Stimulated activated CD4-positive, alpha-beta T cell treated with anti-CD3 and anti-CD28 coated beads, TNF-alpha, amount 100 ng/mL, for 1 hour (primary cell): ENCODE measurements at places on chromosomes 6 and 20.
A peak's percentile ranks its signal among the peaks of the same experiment; 100 is the strongest.

DNA sequence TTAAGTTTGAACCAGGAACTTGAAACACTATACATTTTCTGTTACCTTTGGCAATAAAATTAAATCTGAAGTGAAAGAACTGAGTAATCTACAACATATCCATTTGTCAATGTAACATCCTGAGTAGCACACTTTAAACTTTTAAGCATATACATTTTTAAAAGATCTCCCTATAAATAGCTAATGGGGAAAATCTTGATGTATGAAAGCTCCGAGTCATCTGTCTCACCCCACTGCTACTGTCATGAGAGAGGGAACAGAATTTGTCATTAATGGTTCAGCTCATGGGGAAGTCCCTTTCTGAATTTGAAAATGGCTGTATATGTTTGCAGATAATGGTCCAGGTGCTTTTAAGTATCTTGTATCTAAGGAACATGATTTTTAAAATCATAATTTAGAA is 55.2 kb upstream of the NOX3 start:
- DNase-seq: no peak

GRCh38 chr20:63521602-63522001 is 1.0 kb downstream of the PPDPF start:
- DNase-seq: no peak

DNA sequence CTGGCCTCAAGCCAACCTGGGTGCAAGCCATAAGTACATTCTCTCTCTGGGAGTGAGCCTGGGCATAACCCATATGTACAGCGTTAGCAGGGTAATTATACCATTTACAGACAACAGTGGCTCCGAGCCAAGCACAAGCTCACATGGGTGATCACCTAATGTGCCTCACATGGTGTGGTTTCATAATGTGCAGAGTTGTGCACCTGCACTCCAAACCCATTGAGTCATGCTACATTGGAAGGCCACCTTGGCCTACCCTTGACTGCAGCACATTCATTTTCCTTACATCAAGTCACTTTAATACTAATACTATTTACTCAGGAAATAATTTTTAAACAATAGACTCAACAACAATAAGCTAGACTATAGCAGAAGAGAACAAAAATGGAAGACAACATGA is 194.5 kb upstream of the PLN start:
- DNase-seq: no peak

DNA sequence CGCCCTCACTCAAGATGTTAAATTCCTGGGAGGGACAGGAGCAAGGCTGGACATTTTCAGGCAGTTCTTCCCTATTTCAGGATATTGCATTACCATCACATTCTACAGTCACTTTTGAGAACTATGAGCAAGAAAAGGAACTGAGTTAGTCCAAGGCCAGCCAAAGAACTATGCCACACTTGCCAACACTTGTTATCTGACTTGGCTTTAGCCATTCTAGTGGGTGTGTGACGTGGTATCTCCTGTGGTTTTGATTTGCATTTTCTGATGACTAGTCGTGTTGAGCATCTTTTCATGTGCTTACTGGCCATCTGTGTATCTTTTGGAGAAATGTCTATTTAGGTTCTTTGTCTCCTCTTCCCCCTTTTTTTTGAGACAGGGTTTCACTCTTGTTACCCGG is 12.0 kb downstream of the XRN2 start:
- DNase-seq: no peak

DNA sequence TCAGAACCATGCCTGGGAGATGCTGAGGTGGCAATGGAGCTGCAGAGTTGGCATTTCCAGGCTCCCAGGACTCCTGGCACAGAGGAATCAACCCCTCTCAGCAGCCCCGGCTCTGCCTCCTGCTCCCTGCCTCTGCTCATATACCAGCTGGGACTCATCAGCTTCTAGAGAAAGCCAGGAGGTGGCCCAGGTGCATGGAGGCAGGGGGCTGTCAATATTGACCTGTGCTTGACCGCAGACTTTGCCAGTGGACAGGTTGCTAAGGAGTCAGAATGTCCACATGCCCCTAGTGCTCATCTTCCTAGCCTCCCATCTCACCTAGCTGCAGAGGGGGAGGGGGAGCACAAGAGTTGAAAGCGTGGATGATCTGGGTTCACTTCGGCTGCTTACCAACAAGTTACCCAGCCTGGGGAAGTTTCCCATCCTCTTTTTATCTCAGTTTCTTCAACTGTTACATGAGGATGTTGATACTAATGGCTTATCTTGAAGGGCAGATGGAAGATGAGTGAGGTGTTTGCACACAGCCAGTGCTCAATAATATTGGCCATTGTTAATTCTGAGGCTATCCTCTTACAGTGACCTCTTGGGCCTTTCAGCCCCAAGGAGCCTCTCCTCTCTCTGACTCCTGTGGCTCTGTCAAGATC is 9.2 kb upstream of the SCRT2 start:
- no peak for DNase-seq

DNA sequence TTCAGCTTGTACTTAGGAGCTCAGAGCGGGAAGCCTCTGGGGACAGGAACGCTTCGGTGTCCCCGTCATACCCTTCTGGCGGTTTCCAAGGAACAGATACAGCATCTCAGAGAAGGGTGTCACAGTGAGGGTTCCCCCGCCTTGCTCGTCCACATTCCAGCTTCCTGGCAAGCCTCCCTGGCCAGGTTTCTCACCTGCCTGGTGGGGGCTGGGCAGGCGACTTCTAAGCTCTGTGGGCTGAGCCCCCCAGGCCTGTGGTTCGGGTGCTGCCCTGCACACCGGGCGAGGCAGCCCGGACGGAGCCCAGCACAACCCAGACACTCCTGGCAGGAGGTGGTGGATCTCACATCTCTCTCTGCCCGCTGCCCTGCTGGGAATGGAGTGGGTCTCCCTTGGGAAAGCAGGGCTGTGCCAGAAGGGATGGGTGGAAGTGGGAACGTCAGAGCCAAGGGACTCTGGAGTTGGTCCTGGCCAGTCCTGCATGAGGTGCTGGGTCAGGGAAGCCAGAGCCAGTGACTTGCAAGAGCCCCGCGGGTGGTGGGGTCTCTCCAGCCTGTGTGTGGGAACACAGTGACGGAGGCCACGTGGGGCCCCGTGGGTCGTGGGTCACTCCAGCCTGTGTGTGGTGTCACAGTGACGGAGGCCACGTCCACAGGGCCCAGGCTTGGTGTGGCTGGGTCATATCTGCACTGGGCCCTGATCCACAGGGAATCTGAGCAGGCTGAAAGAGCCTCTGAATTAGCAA is 47.7 kb upstream of the SMOC2 start:
- no peak for DNase-seq

GRCh38 chr6:2245877-2246863 is 765 bp upstream of the GMDS start:
- peak; percentile 5 for DNase-seq

GRCh38 chr6:119865466-119866350 is 516.1 kb upstream of the MAN1A1 start:
- no peak for DNase-seq

- no peak for DNase-seq
Measured at GRCh38 chr20:40953856-40954255, 74.8 kb upstream of the TOP1 start.

DNA sequence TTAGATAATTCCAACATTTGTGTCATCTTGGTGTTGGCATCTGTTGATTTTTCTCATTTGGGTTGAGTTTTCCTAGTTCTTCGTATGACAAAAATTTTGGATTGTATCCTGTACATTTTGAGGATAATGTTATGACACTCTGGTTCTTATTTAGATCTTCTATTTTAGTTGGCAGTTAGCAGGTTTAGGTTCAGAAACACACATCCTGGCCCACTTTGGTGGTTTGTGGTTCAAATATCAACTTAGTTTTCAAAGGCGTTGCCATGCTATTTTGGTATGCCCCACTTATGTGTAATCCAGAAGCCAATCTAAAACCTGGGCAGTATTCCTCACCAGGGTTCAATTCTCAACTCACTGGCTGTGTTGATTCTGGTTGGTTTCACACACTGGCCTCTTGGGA is 68.2 kb downstream of the NOX3 start:
- no peak for DNase-seq

DNA sequence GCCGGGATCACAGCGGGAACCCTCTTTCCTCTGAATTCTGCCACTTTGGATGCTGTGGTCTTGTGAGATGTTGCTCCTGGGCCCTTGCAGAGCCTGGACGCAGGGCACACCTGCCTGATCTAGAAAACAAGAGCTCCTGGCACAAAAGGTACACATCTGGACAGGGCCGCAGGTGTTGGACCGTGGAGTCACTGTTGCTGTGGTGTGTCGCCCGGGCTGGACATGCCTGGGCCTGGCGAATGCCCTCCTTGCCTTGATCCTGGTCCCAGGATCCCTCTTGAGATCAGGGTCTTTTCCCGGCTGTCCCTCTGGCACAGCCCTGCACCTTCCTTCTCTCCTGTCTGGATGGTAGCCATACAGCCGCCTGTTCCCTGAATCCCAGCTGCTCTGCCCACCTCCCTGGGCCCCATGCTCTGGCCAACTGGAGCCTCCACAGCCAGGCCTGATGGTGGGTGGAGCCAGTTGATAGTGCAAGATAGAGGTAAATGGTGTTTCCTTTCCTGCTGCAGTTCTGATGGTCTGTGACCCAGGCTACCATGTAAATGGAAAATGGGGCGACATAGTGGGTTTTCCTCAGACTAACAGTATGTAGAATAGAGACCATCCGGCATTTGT is 5.0 kb downstream of the FOXP4 start:
- no peak for DNase-seq

DNA sequence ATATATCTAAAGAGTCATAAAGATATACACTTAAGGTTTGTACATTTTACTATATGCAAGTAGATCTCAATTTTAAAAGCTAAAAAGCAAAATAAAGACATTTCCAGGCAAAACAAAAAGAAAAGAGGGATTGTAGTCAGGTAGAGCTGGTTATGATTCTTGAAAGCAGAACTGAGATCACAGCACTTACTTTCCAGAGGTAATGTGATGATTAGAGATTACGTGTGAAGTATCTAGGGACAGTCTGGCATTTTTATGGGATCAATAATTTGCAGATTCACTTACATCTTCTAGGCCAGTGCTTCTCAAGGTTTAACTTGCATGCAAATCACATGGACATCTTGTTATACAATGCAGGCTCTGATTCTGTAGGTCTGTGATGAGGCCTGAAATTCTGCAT is 595.5 kb downstream of the KIF16B start:
- DNase-seq: no peak

DNA sequence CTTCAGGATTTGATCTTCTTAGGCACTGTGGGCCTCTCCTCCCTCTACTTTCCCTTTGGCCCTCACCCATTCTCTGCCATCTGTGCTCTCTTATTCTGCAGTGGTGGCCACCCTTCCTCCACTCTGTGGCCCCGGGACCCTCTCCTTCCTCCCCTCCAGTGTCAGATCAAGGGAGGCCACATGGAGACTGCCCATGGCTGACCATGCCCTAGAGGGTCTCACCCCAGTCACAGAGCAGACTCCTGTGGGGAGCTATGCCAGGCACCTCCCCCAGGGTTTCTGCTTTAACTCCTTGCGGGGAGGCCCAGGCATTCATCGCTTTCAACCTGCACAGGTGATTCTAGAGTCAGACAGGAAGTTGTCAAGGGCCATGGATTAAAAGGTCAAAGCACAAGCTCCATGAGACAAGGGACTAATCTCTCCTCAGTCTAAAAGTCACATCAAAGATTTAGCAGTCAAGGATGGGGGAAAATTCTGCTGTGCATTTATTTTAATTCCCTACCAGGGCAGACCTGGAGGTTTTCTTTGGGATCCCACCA is 15.7 kb upstream of the CST3 start:
- no peak for DNase-seq

DNA sequence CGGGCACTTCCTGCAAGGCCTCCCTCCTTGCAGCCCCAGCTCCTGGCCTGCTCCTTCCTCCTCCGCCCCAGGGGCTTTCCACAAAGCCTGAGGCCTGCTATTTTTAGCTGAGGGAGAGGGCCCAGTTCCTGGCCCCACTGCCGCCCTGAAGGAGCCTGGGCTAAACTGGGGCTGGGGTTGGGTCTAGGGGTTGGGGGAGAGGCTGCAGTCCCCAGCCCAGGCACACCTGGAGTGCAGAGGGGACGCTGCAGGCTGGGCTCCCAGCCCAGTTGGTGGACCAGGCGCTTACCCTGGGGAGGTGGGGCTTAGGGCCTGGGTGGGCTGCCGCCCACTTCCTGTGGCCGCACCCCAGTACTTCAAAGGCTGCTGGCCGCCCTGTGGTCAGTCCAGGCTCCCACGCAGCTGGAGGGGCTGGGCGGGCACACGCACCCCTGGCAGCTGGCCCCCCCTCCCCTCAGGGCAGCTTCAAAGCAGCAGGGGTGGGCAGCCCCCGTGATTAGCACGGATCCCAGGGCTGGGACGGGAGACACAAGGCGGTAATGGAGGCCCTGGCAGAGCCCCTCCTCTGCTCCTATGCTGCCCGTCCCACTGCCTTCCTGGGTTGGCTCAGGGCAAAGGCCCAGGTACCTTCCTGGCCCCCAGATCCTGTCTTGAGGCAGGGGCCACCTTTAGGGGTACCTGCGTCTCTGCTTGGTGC is 7.1 kb upstream of the ABHD16B start:
- no peak for DNase-seq

DNA sequence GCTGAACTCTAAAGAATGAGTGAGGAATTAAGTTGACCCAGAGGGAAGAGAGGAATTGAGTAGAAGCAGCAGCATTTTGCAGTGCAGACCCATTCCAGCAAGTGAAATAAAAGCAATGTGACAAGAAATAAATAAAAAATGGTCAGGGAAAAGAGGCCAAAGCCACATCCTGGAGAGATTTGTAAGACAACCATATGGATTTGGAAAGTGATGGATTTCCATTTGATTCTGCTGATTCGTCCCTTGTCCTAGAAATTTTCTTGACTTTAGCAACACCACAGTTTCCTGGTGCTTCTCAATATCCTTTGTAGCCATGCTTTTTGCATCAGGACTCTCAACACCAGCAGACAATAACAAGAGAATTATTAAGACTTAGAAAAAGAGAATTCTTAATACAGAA is 29.8 kb downstream of the ANKEF1 start:
- no peak for DNase-seq

DNA sequence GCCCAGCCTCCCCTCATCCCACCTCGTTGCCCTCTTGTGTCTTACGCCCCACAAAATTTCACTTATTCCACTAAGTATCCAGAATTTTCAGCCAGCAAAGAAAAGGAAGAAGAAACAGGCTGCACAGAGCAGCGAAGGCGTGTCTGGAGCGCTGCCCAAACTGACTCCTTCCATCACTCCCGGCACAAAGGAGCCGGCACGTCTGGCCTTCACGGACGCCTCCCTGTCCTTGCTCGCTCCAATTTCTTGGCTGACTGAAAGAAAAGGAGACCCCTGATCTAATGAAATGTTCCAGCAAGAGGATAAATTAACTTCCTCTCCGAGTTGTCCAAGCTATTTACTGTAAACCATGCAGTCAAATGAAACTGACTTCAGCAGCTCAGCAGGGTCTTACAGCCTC is 152.3 kb upstream of the CDH4 start:
- DNase-seq: no peak

DNA sequence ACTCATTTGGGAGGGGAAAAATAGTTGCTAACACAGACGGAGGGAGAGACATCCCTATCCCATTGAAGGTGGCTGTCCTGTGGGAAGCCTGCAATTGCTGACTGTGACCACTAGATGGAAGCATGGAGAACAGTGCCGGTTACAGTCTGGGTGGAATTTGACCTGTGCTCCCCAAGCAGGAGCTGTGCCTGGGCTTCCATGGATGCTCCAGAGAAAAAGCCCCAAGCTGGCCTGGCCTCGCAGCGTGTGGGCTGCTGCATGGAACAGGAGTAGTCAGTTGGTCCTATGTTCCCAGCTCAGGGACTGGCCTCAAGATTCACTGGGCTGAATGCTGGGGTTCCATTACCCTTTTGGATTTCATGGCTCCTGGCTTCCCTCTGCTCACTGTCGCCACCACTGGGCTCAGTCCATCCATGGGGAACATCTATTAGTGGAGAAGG is 116.3 kb upstream of the CHD6 start:
- DNase-seq: no peak

- DNase-seq: no peak
Measured at GRCh38 chr20:8334641-8335040, 202.6 kb downstream of the PLCB1 start.
